ENCODE measurements at places on chromosomes 11 and 22. TPM values are rescaled to one million over a fixed set of nuclear protein-coding genes. Genes with fewer than 3 reads are reported as not detected.

DNA sequence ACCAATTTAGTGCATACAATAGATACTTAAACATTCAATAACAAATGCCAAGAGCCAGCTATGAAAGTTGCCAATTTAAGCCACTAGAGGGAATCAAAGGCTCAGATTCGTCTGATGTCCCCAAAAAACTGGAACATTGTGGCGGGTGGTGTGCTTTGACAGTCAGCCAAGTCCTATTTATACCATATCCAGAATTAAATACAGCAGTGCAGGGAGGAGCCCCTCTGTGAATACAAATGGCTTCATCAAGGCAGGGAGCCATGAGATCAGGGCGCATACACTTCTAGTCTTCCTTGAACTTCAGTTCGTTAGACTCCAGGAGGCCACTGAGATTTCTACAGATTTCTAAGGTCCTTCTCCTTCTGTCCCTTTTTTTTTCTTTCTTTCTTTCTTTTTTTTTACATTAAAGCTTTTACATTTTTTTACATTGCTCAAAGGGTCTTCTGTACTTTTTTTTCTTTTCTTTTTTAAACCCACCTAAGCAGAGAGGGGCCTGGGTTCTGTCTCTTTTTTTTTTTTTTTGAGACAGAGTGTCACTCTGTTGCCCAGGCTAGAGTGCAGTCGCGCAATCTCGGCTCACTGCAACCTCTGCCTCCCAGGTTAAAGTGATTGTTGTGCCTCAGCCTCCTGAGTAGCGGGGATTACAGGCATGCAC lies 41.5 kb upstream of the HSPA8 start:
- H3K4me1 ChIP-seq, result peaks cover 15% of the 10 kb centered on the region
- no peak overlapping the region for H3K27ac ChIP-seq
- no peaks in the 10 kb centered on the region for H3K27me3 ChIP-seq
- peaks cover 2% of the 10 kb centered on the region for H3K36me3 ChIP-seq
- no peak overlapping the region for H3K4me3 ChIP-seq

DNA sequence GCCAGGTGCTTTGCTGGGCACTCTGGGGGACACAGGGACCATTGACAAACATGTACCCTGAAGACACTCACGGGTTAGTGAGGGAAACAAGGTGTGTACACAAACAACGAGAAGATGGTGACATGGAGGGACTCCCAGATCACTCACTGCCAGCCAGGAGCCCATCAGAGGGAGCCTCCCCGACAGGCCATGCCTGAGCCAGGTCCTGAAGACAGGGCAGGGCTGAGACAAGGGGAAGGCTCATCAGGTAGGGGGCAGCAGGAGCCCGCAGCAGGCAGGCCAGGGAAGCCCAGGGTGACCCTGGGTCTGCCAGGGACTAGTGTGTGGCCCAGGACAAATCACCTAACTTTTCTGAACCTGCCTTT lies 127.9 kb downstream of the BUD13 start:
- no peak overlapping the region for H3K27ac ChIP-seq
- no peaks in the 10 kb centered on the region for H3K36me3 ChIP-seq
- no peaks in the 10 kb centered on the region for H3K27me3 ChIP-seq
- DNase-seq, result no peak
- H3K4me3 ChIP-seq, result no peak overlapping the region
- H3K4me1 ChIP-seq, result no peaks in the 10 kb centered on the region

DNA sequence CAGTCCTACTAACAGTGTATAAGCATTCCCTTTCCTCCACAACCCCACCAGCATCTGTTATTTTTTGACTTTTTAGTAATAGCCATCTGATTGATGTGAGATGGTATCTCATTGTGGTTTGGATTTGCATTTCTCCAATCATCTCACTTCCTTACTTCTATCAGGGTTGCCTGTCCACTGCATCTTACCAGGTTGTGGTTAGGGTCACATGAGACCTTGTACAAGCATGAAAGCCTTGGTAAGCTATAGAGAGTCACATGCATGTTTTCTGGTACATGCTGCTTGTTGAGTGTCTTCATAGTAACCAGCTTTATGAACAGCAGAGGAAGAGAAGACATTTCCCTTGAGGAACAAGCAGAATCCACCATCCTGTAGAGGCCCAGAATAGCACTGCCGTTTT lies 102.9 kb upstream of the PAX6 start:
- no peaks in the 10 kb centered on the region for H3K4me1 ChIP-seq
- H3K4me3 ChIP-seq, result no peak overlapping the region
- H3K27ac ChIP-seq, result no peak overlapping the region

The IGSF22 gene
- not detected for total RNA-seq

- no peak for DNase-seq
- H3K4me1 ChIP-seq, result peaks cover 8% of the 10 kb centered on the region
- no peaks in the 10 kb centered on the region for H3K36me3 ChIP-seq
- no peaks in the 10 kb centered on the region for H3K27me3 ChIP-seq
- no peak overlapping the region for H3K4me3 ChIP-seq
- H3K27ac ChIP-seq, result no peak overlapping the region
These were observed 21.0 kb upstream of the RBFOX2 start for GRCh38 chr22:36049678-36049997.

- no peaks in the 10 kb centered on the region for H3K36me3 ChIP-seq
- peaks cover 52% of the 10 kb centered on the region for H3K4me1 ChIP-seq
- no peak overlapping the region for H3K27ac ChIP-seq
- no peaks in the 10 kb centered on the region for H3K27me3 ChIP-seq
These were observed 76.0 kb downstream of the UBASH3B start for GRCh38 chr11:122731500-122731913.

The OR52K1 gene
- total RNA-seq, result not detected

The HEPHL1 gene
- not detected for total RNA-seq

The OR56A1 gene
- total RNA-seq, result not detected

GRCh38 chr22:44491269-44492035 lies 6.6 kb downstream of the RTL6 start:
- peaks cover 13% of the 10 kb centered on the region for H3K36me3 ChIP-seq
- no peaks in the 10 kb centered on the region for H3K27me3 ChIP-seq
- peaks cover 14% of the 10 kb centered on the region for H3K4me1 ChIP-seq
- H3K27ac ChIP-seq, result no peak overlapping the region
- no peak for DNase-seq
- no peak overlapping the region for H3K4me3 ChIP-seq

- DNase-seq, result no peak
- peaks cover 46% of the 10 kb centered on the region for H3K4me1 ChIP-seq
- H3K4me3 ChIP-seq, result peak overlapping the region; percentile 88
- peaks cover 36% of the 10 kb centered on the region for H3K36me3 ChIP-seq
- no peaks in the 10 kb centered on the region for H3K27me3 ChIP-seq
- H3K27ac ChIP-seq, result peak overlapping the region; percentile 73
These were observed 1.6 kb downstream of the HNRNPUL2 start for GRCh38 chr11:62725646-62726045.

DNA sequence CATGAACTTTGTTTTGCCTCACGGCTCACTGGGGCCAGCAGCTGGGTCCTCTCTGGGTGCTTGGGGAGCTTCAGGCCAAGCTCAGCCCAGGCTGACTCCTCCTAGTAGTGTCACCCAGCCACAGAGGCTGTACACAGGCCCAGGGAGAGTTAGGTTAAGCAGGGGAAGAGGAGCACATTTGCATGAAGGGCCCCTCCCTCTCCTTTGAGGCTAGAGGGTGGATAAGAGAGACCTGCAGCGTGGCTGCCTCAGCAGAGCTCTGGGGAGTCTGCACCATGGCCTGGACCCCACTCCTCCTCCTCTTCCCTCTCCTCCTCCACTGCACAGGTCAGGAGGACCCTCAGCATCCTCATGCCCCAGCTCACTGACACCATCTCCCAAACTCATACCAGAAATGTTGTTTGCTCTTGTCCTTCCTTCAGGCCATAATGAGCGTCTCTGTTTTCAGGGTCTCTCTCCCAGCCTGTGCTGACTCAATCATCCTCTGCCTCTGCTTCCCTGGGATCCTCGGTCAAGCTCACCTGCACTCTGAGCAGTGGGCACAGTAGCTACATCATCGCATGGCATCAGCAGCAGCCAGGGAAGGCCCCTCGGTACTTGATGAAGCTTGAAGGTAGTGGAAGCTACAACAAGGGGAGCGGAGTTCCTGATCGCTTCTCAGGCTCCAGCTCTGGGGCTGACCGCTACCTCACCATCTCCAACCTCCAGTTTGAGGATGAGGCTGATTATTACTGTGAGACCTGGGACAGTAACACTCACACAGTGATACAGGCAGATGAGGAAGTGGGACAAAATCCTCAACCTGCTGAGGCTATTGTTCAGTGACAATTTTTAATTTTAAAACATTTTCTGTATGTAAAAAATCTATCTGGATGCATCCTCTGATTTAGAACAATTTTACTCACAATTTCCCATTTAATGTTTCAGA lies 82.4 kb upstream of the VPREB1 start:
- H3K36me3 ChIP-seq, result no peaks in the 10 kb centered on the region
- no peak overlapping the region for H3K4me3 ChIP-seq
- DNase-seq, result no peak
- H3K27me3 ChIP-seq, result peaks cover 26% of the 10 kb centered on the region
- H3K27ac ChIP-seq, result no peak overlapping the region
- no peaks in the 10 kb centered on the region for H3K4me1 ChIP-seq

DNA sequence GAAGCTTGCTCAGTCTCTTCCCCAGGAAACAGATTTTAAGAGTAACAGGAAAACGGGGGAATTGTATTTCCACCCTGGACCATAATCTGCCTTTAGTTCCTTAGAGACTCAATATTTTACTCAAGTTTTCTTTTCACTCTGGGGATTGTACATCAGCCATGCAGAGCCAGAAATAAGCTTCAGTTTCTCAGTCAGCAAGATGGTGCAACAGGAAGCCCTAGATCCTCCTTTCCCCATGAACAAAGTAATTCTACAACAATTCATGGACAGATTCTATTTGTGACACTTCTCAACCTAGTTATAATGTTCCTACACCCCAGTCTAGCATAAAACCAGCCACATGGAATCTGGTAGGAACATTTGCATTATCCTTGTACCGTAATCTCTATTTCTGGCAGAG lies 24.7 kb downstream of the OR8B2 start:
- H3K27ac ChIP-seq, result no peak overlapping the region
- H3K27me3 ChIP-seq, result peaks cover 5% of the 10 kb centered on the region
- DNase-seq, result no peak

DNA sequence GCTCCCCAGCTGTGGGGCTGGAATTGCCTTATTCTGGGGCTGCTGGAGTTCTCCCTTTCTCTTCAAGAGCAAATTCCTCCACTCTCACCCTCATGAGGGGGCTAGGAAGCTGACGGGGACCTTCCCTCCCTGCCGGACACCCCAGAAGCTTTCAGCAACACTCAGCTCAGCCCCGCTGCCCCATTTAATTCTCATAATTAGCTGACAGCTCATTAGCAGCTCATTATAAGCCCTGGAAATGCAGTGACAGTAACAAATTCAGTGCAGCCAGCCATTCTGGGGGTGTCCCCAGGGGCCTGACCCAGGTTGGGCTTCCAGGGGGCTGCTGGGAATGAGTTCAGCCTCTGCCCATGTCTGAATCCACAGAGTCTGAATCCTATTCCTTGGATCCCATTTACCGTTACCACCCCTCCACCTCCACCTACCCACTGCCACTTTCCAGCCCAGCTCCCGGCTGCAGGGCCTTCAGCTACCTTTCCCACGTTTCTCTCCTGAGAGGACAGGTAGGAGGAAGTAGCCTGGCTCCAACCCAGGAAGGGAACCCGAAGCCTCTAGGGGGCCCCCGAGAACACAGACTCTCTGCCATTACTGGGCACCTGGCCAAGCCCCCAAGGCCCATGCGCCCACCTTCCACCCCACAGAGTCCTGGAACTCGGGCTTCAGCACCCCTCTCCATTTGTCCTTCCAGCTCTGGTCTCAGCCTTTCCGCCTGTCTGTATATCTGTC lies 101.7 kb upstream of the LMO1 start:
- no peaks in the 10 kb centered on the region for H3K36me3 ChIP-seq
- no peak overlapping the region for H3K4me3 ChIP-seq
- peaks cover 11% of the 10 kb centered on the region for H3K27me3 ChIP-seq
- no peaks in the 10 kb centered on the region for H3K4me1 ChIP-seq
- DNase-seq, result no peak

The OR52A1 gene
- total RNA-seq, result not detected

The BIRC3 gene
- 1.0 TPM for total RNA-seq

The TRPC6 gene
- 43.8 TPM for total RNA-seq

DNA sequence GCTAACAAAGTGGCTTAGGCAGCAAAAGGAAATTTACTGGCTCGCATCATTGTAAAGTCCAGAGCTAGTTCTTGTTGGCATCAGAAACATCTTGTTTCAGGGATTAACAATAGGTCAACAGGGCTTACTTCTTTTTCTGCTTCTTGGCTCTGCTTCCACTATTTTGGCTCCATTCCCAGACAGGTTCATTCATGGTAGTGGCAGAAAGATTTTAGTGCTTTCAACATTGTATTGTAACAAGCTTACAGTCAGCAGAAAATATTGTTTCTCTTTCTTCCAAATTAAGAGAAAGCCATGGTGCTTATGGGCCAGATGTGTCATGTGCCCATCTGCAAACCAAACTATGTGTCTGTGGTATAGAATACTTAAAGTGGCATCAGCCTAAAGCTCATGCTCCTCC lies 315.6 kb downstream of the RAB38 start:
- H3K27me3 ChIP-seq, result no peaks in the 10 kb centered on the region
- no peak overlapping the region for H3K4me3 ChIP-seq
- no peaks in the 10 kb centered on the region for H3K4me1 ChIP-seq
- H3K27ac ChIP-seq, result no peak overlapping the region
- H3K36me3 ChIP-seq, result no peaks in the 10 kb centered on the region

- DNase-seq, result peak; percentile 59
- peaks cover 2% of the 10 kb centered on the region for H3K27me3 ChIP-seq
- no peaks in the 10 kb centered on the region for H3K36me3 ChIP-seq
- H3K27ac ChIP-seq, result no peak overlapping the region
- no peak overlapping the region for H3K4me3 ChIP-seq
These were observed 123.5 kb downstream of the MPPED1 start for GRCh38 chr22:43535336-43535735.

The AGBL2 gene
- 0.34 TPM for total RNA-seq

DNA sequence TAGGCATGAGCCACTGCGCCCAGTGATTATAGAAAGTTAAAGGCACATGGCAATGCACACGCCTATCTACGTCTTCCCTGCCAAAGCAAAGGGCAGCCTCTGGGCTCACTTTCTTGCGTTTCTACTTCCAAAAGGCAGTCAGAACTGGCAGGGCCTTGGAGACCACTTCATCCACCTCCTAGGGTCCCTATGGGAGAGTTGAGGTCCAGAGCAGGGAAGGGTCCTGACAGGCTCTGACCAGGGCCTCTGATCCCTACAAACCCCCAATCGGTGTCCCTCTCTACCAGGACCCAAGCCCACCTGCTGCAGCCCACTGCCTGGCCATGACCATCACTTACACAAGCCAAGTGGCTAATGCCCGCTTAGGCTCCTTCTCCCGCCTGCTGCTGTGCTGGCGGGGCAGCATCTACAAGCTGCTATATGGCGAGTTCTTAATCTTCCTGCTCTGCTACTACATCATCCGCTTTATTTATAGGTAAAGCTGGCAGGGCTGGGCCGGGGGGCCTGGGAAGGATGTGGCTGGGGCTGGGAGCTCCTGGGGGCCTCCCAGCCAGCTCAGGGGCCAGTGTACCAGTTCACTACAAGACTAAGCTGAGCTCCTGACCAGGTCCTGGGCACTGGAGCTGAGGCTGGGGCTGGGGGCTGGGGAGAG lies 1.5 kb downstream of the BEST1 start:
- peak; percentile 71 for DNase-seq
- H3K4me3 ChIP-seq, result no peak overlapping the region
- peaks cover 41% of the 10 kb centered on the region for H3K4me1 ChIP-seq
- no peaks in the 10 kb centered on the region for H3K36me3 ChIP-seq
- H3K27ac ChIP-seq, result peak overlapping the region; percentile 47

The C11orf65 gene
- 0.35 TPM for total RNA-seq

The FJX1 gene
- total RNA-seq, result 21.6 TPM
